ENCODE measurements at places on chromosomes 6 and 20.
A peak's percentile ranks its signal among the peaks of the same experiment; 100 is the strongest.

DNA sequence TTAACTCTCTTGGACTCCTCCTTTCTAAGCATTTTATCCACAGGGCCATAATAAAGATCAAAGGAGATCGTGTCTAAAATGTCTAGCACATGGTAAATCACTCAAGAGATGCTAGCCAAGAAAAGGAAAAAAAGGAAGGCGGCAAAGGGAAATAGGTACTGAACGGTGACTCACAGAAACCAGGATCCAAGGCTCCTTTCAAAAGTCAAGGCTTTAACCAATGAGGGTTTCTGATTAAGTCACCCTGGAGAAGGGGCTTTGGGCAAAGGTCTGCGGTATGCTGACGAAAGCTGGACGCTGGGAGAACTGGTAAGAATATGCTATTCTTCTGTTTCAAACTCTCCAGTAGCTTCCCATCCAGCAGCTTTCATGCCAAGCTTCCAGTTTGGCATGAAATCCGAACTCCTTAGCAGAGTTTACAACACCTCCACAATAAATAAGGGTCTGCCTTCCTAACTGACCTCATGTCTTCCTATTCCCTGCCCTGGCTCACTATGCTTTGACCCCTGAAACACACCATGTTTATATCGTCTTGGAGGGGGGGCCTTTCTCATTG lies 1.0 kb downstream of the TOMM34 start:
- peak; percentile 56 for DNase-seq

DNA sequence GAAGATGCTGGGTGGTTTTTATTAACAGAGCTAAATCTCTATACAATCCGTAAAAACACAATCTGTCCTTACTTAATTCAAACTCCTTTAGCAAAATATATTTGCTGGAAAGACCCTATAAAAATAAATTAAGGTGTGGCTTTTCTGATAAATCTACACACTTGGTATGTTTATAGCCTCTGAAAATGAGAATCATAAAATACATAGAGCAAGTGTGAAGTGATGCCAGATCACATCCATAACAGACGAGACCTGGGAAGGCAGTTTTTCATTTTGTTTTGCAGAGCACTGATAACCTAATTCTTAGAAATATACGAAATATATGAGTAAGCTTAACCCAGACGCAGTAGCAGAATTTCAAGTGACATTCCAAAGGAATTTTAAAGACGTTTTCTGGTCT lies 10.4 kb upstream of the DDO start:
- DNase-seq: no peak

GRCh38 chr6:58198301-58198700 lies 880.9 kb downstream of the PRIM2 start:
- DNase-seq: no peak

- no peak for DNase-seq
Measured at GRCh38 chr6:37785002-37785662, 34.4 kb upstream of the ZFAND3 start.

GRCh38 chr6:24997905-24998304 lies 62.1 kb upstream of the RIPOR2 start:
- no peak for DNase-seq

- no peak for DNase-seq
Measured at GRCh38 chr6:156562019-156562418, 215.2 kb upstream of the ARID1B start.

- no peak for DNase-seq
Measured at GRCh38 chr20:59443550-59443949, 143.1 kb downstream of the EDN3 start.

DNA sequence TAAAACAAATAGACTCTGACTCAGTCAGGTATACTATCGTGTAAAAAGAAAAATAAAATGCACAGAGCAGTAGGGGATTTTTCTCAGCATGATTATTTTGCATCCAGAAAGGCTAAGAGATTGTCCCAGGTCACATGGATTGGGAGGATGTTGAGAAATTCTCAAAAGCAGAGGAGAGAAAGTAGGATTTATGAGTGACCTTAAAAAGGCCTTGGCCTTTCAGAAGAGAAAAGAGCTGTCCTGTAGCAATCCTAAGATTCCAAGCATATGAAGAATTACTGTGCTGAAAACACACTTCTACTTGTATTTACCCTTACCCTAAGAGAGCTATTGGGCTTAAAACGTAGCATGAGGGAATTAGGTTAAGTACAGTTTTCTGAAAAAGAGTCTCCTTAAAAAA lies 149.7 kb upstream of the ENPP5 start:
- DNase-seq: no peak

- peak; percentile 73 for DNase-seq
Measured at GRCh38 chr6:97394160-97394748, 111.2 kb upstream of the MMS22L start.

- DNase-seq: no peak
Measured at GRCh38 chr20:16314320-16314719, 258.9 kb downstream of the KIF16B start.

DNA sequence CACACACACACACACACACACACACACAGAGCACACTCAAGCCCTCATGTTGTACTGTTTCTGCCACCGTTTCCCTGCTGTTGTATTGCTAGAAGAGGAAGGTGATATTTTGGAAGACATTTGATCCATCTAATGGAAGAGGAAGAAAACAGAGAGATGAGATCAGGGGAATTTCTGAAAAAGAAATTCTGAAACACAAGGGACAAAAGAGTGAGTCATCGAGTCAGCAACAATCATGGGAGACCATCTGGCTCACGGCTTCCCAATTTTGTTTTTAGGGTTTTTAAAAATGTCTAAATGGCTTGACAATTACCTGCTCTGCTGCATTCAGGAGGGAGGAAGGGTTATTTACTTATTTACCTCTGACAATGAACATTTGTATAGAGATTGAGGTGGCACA lies 22.0 kb downstream of the SOX4 start:
- no peak for DNase-seq

- no peak for DNase-seq
Measured at GRCh38 chr20:61354001-61354390, 101.9 kb downstream of the CDH4 start.

DNA sequence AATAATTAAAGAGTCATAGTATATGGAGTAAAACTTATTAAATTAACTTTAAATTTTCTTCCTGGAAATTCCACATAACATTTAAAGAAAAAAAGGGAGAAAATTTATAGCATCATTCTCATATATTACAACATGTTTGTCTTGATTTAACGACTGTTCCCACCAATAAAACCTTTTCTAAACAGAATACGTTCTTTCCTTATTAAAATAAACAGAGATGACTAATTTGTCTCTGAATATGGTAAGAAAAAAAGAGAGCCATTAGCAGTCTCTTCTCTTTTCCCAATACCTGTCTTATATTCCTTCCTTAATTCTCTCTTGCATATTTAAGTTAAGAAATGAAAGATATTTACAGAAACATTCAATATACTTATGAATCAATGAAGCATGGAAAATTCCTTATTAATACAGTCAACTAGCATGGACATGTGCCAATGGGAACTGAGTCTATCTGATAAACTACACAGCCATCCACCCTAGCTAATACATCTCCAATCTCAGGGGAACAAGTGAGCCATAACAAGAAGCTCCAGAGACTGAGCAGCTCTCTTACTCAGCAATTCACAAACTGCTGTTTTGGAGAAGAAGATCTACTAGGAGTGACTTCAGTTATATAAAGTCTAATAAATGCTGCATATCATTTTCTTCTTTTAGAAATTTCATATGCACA lies 347.1 kb upstream of the MANEA start:
- no peak for DNase-seq

- DNase-seq: no peak
Measured at GRCh38 chr6:136148523-136148922, 101.6 kb downstream of the MTFR2 start.

- no peak for DNase-seq
Measured at GRCh38 chr6:154435400-154435945, 75.0 kb downstream of the CNKSR3 start.

GRCh38 chr6:71107911-71108420 lies 151.1 kb upstream of the B3GAT2 start:
- DNase-seq: no peak

- DNase-seq: no peak
Measured at GRCh38 chr6:43970068-43970912, 157.0 kb downstream of the MRPL14 start.

DNA sequence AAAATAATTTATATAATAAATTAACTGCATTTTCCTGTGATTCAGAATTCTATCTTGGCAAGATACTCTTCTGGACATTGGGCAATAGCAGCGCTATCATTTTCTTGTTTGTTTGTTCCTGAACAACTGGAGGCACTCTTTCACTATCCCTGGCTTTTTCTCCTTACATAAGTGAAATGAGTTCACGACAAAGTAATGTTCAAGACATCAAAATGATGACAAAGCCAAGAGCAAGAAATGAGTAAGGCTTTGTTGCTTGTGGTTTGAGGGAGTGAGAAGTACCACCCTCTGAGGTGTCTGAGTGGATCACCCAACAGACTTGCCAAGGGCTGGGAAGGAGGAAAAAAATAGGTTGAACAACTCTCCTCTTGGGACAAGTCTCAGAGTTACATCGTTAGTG lies 466.6 kb upstream of the JAG1 start:
- DNase-seq: no peak

GRCh38 chr6:17107863-17108262 lies 6.0 kb downstream of the STMND1 start:
- no peak for DNase-seq

DNA sequence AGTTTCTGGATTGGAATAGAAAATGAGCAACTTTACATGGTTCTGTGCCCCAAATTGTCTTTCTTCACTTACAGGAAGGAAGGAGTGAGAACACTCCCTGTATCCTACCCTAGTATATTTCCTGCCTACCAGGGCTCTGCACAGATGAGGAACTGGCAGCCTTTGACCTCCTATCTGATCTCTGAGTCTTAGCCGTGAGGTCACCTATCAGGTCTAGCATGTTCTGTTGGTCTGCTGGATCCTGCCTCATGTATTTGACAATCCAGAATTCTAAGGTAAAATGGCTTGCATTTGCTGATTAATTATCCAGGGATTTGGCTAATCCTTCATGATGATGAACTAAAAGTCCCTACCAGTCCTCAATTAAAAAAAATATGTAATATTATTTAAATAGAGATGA lies 35.0 kb upstream of the TRAM2 start:
- DNase-seq: peak; percentile 46

GRCh38 chr20:37997516-37997915 lies 35.7 kb downstream of the TTI1 start:
- DNase-seq: no peak

All from NB4 (cell line).